ENCODE measurements at places on chromosomes 5 and 9.

DNA sequence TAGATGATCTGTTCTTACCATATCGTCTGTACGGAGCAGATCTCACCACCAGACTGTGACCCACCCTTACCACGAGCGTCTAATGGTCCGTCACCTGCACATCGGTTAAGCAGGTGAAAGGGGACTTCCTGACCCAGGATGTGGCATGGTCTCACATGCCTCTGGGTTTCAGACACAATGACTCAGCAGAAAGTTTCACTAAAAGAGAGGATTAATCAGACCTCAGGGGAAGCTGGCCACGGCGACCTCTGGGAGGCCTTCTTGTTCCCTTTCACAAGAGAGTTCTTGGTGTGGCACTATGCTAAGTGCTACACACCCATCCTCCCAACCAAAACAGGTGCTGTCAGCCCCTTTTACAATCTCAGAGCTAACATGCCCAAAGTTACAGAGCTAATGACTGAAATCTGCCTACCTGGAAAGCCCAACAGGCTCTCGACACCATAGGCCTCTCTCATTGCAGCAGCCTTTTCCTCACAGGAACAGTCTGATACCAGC lies 41.6 kb downstream of the ADAMTS12 start:
- DNase-seq = peak; percentile 27

- no peak for DNase-seq
Observed at GRCh38 chr5:9713356-9713755, 83.2 kb upstream of the TAS2R1 start.

GRCh38 chr9:117815315-117815714 lies 111.1 kb downstream of the TLR4 start:
- peak; percentile 29 for DNase-seq

DNA sequence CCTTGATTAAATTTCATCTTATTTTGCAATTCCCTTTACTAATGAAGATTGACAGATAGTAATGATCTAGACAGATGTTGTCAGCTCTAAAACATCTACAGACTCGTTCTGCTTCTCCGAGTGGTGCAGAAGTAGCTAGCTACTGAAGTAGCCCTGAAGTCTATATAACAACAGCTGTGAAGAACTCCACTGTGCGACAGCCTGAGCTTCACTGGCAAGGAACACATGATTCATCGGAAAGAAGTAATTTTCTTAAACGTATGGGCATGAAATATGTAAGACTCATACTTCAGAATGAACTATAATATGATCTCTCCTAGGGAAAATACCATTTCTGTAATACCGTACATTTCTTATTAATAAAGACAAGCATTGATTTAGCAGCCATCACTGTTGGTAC lies 96.2 kb downstream of the TRPM3 start:
- no peak for DNase-seq

DNA sequence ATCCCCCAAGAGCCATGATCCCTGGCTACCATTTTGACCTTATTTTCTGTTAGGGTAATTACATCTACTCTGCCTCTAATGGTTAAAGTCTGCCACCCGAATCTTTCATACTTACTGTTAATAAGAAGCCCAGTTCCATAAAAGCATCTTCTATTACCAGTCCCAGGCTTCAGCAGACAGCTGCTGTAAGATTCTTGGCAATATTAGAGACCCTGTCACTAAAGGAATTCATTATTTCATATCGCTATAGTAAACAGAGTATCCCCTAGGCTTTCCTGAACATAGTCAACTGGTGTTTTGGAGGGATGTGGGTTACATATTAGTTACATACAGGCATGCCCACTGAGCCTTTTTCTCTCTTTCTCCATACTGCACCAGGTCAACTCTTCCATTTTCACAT lies 608.7 kb upstream of the SEMA6A start:
- DNase-seq = no peak

- DNase-seq = no peak
Observed at GRCh38 chr9:25418974-25419373, 259.3 kb downstream of the TUSC1 start.

DNA sequence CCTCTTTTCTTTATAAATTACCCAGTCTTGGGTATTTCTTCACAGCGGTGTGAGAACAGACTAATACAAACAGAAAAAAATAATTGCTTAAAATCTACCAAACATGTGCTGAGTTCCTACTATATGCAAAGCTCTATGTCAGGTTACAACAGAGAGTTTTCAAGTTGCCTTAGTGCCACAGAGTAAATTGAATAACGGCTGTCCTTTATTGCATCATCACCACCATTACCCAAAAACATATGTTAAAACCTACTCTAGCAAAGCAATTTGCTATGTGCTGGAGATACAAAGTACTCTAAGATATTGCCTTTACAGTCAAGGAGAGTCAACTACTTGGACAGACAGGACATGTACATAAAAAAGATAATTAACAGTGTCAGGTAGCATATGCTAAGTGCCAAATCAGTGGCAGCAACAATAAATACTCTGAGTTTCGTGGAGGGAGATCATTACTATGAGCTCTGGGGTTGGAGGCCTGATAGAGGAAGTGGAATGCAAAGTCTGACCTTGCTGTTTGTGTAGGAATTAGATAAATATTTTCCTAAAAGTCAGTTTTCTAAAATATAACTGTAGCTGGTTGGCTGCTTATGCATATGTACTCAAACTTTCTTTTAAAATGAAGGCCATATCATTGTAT lies 1058.7 kb upstream of the WWC1 start:
- DNase-seq = no peak

DNA sequence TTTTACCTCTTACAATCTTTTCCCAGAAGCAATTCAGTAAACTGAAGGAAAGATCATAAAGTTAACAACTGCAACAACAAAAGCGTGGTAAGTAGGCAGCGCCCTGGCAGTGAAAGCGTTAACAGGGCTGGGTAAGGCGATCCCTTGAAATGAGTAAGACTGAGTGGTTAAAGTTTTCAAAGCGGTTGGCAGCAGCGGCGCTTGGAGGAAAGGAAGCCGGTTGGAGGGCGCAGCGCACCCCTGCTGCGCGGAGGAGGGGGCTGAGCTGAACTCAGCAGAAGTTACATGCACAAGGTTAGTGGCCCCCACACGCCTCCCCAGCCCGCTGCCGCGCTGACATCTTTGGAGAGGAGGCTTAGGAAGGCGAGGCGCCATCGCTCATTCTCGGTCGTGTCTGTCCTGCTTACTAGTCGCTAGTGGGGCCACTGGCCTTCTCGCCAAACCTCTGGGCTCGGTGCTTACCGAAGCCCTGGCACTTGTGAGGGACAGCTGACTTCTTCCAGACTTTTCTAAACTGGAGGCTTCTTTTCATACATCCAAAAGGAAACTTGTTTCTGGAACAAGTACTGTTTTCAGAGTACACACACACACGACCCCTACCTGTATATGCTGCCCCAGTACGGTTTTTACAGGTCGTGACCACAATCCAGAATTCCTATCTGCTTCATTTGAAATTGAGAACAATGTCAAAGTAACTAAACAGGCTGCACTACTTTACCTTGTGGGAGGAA lies at the start of gene SH3RF2:
Gene SH3RF2 (plus strand): TSS at position 178 of the 731 bp plus-strand sequence. CDS start 1,351 bp downstream, outside the sequence.
- no peak for DNase-seq

- peak; percentile 62 for DNase-seq
Observed at GRCh38 chr9:71806901-71807307, 38.6 kb upstream of the CEMIP2 start.

DNA sequence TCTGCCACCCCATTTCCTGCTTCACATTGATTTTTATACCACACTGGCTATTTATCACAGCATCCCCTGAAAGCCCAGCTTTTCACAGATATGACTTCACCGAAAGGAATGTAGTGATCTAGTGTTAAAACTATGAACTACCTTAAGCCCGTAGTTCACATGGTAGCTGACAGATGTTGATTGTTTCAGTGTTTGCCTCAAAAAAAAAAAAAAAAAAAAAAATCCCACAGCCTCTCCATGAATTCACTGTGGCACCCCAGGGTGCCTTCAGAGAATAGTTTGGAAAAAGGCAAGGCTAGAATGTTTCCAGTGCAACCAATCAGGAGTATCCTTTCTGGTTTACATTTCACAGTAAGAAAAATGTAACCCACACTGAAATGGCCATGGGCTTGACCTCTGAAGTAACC lies 37.1 kb downstream of the GLIS3 start:
- DNase-seq = no peak

- no peak for DNase-seq
Observed at GRCh38 chr5:270340-270739, 1.1 kb upstream of the PDCD6 start.

- DNase-seq = no peak
Observed at GRCh38 chr5:181200816-181201215, 4.2 kb downstream of the TRIM7 start.

DNA sequence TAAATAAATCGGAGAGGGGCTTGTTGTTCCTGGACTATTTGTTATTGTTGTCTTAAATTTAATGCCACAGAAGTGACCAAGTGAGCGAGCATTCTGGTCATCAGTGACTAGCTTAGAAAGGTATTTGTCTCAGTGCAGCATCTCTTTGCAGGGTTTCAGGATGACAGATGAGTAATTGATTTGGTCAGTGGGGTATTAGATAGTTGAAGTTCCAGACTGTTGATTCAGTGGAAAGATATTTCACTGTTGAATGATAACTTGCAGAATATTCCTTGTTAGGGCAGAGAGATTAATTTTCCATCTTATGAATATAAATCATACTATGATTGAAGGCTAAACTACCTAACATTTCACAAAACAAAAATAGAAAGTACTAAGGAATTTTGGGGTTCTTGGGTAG lies 122.4 kb downstream of the TRIO start:
- no peak for DNase-seq

- DNase-seq = no peak
Observed at GRCh38 chr5:146520731-146521130, 4.7 kb upstream of the GPR151 start.

DNA sequence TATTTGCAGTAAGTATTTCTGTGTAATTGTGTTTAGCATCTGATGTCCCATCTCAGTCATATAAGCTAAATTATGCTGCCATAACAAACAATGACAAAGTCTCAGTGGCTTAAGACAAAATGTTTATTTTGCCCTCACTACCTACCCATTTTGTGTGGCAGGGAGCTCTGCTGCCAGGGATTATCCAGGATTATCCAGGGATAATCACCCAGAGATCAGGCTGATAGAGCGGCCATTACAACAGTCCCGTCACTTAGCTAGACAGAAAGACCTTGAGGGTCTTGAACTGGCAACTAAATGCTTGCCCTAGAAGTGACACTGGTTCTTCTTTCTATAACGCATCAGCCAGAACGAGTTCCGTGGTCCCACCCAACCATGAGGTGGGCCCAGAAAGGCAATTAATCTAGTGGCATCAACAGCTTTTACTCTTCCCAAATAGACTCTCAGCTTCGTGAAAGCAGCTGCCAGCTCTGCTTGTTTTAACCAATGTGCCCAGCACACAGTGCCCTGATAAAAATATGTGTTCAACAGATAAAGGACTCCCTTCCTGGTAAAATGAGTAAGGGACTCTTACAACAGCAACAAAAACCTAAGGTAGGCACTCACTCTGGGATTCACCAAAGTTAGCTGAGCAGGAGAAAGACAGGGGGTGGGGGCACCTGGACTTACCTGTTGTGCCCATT lies 22.8 kb downstream of the CCDC69 start:
- DNase-seq = no peak

- DNase-seq = no peak
Observed at GRCh38 chr5:78534148-78534904, 114.2 kb downstream of the LHFPL2 start.

GRCh38 chr9:83199240-83199639 lies 136.3 kb upstream of the RASEF start:
- DNase-seq = no peak

DNA sequence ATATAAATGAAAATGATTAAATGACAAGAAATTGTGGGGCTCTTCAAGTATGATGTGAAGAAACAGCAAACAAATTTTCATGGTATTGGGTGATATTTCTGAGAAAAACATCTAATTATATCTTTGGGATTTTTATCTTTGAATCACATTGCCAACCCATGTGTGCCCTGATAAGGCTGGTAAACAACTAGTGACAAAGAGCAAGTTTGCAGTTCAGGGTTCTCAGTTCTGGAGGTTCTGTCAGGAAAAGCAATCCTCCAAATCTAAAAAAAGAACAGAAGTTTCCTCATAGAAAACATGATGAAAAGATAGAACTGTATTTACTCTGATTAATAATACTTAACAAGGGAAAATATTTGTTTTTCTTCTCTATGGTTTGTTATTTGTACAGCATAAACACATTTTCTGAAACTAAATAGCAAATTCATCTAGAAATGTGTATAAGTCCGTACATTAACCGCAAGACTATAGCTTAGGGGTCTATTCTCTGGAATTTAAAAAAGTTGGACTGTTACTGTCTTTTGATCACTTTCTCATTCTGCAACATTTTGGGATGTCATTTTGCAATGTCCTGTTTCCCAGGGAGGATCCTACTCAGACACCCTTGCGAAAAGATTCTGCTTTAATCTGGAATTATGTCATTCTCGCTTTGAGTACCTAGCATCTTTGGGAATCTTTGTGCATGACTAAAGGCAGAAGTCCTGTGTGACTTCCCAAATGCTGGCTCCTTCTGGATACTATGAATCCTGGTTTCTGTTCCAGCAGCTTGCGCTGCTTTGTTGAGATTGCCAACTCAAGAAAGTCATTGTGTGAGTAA lies 308.5 kb downstream of the ADGRV1 start:
- no peak for DNase-seq

GRCh38 chr9:92186631-92187030 lies 71.4 kb upstream of the SPTLC1 start:
- no peak for DNase-seq

GRCh38 chr5:56460681-56461191 lies 227.6 kb upstream of the ANKRD55 start:
- DNase-seq = no peak

DNA sequence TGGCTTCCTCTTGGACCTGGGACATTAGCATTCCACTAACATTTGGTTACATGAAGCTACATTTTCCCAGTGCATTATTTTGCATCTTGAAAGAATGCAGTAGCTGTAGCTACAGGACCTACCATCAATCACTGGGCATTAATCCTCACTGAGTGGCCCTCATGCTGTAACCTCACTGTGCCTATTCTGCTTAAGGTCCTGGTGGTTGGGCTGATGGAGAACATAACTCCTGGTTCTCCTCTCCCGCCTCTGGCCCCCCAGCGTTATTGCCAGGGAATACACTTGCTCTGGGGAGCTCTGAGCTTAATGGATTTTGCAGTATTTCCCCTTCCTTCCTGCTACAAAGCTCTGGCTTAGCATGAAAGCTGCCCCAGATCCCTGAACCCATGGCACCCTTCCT lies 111.5 kb upstream of the EQTN start:
- no peak for DNase-seq

- DNase-seq = no peak
Observed at GRCh38 chr5:1519631-1520210, 4.0 kb downstream of the LPCAT1 start.

- DNase-seq = no peak
Observed at GRCh38 chr9:114221706-114222465, 66.5 kb downstream of the COL27A1 start.

DNA sequence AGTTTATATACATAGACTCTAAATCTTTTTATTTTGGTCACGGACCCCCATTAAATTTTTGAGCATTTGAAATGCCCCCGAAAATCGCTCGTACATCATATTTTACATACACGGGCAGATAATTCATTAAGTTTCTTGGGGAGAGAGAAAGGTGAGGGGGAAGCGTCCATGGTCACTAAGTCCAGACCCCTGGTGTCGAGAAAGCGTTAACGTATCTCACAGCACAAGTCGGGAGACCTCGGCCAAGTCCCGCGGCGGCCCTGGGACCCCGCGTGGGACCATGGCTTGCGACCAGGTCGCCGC lies 794 bp downstream of the PTBP3 start:
- DNase-seq = no peak
